ENCODE measurements at places on chromosomes 2 and 18.

DNA sequence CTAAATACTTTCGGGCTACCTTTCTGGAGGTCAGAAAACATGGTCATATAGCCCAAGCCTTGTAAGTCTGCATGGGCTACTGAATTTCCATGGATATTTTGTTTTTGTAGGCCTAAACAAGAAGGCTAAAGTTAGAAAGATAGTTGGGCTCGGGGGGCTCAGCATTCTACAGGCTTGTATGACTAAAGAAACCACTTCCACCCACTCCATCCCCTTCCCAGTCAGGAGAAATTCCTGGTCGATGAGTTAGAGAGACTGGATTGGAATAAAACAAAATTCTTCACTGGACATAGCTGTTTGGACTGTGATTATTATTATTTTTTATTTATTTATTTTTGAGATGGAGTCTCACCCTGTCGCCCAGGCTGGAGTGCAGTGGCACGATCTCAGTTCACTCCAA is 539.4 kb upstream of the TNP1 start:
- no peak for DNase-seq

GRCh38 chr2:25453199-25453905 is 111.6 kb upstream of the DNMT3A start:
- DNase-seq, result no peak

DNA sequence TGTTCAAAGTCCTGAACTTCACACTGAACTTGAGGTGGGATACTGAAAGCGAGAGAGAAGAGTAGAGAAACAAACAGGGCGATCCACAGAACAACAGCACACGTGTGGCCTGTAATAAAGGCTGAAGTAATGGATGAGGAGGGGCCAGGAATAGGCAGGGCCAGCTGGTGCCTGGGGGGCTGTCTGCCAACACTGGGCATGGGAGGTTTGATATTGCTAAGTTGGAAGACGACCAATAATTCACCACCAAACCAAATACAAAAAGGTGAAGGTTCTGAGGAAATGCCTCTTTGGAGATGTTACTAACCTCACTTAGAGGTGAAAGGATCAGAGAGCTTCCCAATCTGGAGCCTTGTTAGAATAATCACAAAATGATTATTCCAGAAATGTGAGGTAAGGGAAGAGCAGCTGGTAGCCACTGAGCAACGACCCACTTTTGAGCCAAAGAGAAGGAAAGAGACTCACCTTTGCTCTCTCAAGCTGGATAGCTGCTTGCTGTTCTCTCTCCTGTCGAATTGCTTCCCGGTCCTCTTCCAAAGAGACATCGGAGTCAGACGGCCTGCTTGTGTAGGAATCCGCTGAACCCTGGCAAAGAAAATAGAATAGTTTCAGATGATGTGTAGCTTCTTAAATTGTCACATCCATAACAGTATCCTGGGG is 54.7 kb upstream of the ARL5A start:
- DNase-seq, result no peak

- DNase-seq, result no peak
These were observed 192.7 kb downstream of the ANAPC1 start for GRCh38 chr2:111691164-111691875.

- no peak for DNase-seq
These were observed 164.1 kb upstream of the FOSL2 start for GRCh38 chr2:28228434-28228995.

Measured in NT2/D1 (cell line).